ENCODE measurements at places on chromosomes 16 and 17.

GRCh38 chr16:30068750-30069610 lies 3.4 kb downstream of the ALDOA start:
- no peak for DNase-seq

- DNase-seq: peak; percentile 28
These were observed 802 bp upstream of the TOB1 start for GRCh38 chr17:50866950-50867362.

- DNase-seq: no peak
These were observed 17.2 kb downstream of the CD300LB start for GRCh38 chr17:74513987-74514631.

- DNase-seq: no peak
These were observed 163.7 kb upstream of the TNRC6C start for GRCh38 chr17:77794846-77795245.

- DNase-seq: no peak
These were observed 1.2 kb upstream of the STARD3 start for GRCh38 chr17:39635614-39636176.

- DNase-seq: no peak
These were observed 7.7 kb upstream of the NPIPB2 start for GRCh38 chr16:11949527-11949926.

DNA sequence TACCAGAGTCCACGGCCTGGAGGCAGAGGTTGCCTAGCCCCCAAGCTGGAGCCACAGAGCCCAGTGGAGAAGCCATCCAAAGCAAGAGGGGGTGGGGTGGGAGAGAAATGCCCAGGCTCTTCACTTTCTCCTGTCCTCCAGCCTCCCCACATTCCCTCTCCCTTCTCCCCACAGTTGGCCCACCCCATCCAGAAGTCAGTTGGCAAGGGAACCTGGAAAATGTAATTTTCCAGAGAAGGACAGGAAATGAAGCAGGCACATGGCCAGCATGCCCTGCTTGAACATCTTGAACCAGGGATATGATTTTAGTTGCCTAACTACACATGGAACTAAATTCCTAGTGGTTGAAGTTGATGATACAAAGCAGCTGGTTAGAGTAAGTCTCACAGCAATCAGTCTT lies 73.3 kb upstream of the IRX6 start:
- DNase-seq: no peak

DNA sequence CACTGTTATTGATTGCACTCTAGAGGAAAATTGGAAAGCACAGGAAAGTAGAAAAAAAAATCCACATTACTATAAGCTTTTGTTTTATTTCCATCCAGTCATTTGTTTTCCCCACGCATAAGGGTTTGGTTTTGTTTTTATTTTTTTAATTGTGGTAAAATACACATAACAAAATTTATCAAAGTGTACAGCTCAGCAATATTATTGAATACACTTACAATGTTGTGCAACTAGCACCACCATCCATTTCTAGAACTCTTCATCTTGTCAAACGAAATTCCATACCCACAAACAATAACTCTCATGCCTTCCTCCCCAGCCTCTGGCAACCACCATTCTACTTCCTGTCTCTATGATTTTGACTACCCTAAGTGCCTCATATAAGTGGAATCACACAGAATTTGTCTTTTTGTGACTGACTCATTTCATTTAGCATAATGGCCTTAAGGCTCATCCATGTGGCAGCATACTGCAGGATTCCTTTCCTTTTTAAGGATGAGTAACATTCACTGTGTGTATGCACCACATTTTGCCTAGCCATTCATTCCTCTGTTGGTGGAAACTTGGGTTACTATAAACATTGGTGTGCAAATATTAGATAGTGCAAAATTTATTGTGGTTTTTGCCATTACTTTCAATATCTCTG lies 11.1 kb downstream of the SPPL2C start:
- DNase-seq: no peak

DNA sequence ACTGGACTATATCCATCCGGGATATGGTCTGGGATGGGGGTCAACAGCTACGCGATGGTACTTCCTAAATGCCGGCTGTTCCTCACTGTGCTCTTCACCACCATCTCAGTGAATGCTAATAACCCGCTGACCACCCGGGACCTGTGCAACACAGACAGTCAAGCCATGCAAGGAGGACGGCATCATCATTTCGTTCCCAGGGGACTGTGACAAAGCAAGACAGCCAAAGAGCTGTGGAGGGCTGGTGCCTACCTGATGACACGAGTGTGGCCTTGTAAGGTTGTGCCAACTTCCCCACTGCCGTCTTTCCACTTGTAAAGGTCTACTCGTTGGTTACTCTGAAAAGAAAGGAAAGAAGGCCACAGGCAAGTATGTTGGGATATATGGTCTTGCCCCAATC lies 33.7 kb downstream of the WDR59 start:
- DNase-seq: no peak

- no peak for DNase-seq
These were observed 6.9 kb downstream of the MIEF2 start for GRCh38 chr17:18267366-18267765.

- no peak for DNase-seq
These were observed 244.0 kb downstream of the CPPED1 start for GRCh38 chr16:12559714-12560113.

- no peak for DNase-seq
These were observed 63.6 kb upstream of the DOC2B start for GRCh38 chr17:245020-245419.

DNA sequence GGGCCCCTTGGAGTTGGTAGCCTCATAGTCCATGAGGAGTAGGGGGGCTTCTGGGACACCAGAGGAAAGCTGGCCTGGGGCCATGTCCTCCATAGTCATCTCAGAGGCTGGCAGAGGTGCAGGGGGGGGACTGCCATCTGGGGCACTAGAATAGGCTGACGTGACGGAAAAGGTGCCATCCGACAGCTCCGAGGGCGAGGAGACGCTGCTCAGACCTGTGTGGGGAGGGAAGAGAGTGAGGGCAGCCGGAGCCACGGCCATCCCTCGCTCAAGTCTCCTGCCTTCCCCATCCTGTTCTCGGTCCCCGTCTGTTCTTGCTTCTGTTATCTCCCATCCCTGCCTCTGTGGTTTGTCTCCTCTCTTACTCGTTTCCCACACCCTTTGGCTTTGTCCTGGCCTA lies 4.7 kb upstream of the SPAG7 start:
- no peak for DNase-seq

DNA sequence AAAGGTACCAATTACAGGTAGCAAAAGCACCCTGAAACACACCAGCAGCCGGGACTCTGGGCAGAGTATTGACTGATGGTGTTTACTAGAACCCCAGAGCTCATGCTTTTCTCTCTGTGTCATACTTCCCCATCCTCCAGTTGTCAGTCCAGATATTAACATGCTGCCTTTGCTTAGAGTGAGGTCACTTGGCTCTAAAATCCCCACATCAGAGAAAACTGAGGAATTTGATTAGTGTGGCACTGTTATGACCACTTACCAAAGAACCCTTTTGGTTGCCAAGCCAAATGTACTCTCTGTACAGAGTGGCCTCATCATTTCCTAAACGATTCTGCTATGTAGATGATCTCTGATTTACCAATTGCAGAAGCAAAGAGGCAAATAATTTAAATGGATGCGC lies 80.4 kb downstream of the ABCC12 start:
- DNase-seq: no peak

DNA sequence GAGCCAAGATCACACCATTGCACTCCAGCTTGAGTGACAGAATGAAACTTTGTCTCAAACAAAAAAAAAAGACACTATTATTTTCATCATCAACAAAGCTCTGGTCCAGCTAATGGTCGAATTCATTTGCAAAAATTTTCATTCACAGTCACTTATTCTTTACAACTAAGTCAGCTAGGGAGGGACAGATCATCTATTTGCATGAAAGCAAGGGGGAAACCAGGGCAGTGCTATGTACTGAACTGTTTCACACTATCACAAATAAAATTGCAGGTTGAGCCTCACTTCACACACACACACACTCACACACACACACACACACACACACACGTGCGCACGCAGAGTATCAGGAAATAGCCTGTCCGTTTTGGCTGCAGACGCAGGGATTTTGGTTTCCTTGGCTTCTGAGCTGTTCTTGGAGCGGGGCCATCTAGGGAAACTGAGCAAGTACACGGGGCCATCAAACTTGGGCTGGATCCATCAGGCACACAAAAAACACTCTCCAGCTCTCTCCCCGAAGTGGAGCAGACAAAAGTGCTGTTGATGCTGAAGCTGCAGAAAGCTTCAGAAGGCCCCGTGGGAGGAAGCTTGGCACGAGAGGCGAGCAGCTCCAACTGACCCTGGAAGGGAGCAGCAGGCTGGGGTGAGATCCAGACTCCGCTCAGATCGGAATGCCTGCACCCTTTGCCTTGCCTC lies 44.3 kb upstream of the HELZ start:
- DNase-seq: no peak

- DNase-seq: no peak
These were observed 1.0 kb upstream of the CA7 start for GRCh38 chr16:66843191-66843590.

DNA sequence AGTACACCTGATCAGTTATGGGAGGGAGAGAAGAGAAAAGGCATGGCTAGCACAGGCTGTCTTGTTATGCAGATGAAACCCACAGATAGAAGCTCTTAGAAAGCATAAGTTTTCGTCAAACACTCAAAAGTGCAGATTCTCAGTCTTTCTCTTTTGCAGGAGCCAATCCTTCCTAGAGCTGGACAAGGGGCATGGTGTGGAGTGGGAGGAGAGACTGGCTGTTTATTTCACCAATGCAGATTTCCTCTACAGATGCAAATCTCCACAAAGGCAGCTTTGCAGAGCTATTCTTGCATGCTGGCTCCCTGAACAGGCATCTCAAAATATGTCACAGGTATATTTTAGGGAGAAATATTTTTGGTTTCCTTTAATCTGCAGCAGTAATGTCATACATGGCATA lies 1400.7 kb downstream of the CDH8 start:
- no peak for DNase-seq

DNA sequence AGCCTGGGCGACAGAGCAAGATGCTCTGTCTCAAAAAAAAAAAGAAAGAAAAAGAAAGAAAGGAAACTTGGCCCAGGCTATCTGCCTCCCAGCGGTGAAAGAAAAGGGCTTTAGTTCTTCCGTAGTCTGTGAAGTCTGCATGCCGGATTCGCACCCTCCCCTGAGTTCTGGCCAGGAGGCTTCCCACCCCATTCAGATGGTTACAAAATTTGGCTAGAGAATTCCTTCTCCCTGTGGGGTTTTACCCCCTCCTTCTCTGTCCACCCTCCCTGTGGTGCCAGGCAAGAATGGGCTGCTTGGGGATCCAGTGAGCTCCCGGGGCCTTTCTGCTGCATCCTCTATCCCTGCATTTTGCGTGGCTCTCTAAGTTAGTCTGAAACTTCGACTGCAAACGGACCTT lies 37.8 kb downstream of the PAFAH1B1 start:
- no peak for DNase-seq

DNA sequence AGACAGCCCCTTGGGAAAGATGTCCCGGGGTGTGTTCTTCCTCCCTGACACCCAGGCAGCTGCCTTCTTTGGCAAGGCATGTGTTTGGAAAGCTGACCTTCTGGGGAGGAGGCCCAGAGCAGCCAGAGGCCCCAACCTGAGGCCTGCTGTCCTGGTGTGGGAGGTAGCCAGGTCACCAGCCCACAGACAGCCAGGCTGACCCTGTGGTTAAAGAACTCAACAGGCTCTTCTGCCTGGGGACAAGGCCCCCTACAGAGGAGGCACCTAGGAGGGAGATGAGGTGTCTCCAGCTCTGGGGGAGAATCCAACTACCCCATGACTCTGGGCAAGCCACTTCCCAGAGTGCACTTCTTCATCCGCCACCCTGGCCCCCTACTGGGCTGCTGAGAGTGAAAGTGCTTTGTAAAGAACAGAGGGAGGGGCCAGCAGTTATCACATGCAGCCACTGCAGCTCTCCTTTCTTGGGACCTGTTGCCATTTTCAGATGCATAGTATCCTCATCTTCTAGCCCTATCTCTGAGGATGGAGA lies 13.1 kb upstream of the SREBF1 start:
- peak; percentile 9 for DNase-seq

- no peak for DNase-seq
These were observed 149.6 kb downstream of the WWOX start for GRCh38 chr16:78249056-78249455.

GRCh38 chr17:49969134-49969759 lies at the start of gene DLX4:
Gene DLX4, plus strand, starts transcription at chr17:49969190. Its CDS starts 279 bp downstream, at chr17:49969469.
- no peak for DNase-seq

DNA sequence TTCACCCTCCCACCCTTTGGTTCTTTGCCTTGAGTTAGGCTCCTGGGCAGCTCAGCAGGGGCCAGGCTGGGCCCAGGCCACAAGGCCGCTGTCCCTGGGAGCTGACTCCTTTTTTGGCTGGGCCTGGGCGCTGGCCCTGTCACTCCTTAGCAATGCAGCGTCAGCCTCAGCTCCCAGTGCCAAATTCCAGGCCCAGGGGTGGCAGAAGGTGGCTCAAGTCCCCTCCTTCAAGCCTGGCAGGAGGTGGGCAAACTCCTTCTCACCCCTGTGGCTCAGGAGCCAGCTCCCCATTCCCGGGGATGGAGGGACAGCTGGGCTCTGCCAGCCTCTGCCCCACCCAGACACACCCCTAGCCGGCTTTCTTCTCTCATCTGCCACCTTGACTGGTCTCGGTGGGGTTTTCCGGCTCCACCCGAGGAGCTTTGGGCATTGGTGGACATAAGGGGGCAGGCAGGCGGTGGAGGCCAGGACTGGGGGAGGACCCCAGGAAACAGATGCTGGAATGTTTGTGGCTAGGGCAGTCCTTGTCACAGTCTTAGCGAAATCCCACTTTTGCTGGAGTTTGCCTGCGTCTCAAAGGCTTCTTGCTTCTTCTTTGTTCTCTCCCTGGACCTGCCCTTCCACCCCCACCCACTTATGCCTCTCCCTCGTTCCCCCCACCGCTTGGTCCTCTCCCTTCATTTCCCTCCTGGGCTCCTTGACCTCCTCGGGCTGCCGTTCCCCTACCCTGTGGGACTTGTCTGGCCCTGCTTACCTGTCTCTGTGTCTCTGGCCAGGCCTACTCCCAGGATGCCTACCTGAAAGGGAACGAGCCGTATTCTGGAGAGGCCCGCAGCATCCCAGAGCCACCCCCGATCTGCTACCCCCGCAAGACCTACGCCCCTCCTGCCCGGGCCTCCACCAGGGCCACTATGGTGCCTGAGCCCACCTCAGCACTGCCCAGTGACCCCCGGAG lies 37.4 kb downstream of the ARHGAP23 start:
- no peak for DNase-seq
